ENCODE measurements at places on chromosomes 5 and 9. TPM values are rescaled to one million over a fixed set of nuclear protein-coding genes. Genes with fewer than 3 reads are reported as not detected.
A peak's percentile ranks its signal among the peaks of the same experiment; 100 is the strongest.

The GLDC gene
- 133 TPM for total RNA-seq

The SV2C gene
- 0.12 TPM for total RNA-seq

DNA sequence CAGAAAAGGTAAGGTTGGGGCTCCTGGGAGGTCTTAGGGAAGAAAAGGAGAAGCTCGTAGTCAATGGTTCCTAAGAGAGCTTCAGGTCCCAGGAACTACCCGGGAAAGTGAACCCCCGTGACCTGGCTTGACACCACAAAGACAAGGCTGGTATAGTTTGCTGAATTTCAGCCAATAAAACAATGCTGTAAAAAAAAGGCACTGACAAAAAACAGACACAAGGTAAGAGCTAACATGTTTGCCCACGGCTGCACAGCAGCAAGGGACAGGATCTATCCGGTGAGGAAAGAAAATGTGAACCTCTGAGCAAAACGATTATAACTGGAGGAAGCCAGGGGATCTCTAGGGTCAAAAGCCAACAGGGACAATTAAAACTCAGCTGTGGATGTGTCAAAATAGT is 17.1 kb downstream of the SLIT3 start:
- DNase-seq: no peak

DNA sequence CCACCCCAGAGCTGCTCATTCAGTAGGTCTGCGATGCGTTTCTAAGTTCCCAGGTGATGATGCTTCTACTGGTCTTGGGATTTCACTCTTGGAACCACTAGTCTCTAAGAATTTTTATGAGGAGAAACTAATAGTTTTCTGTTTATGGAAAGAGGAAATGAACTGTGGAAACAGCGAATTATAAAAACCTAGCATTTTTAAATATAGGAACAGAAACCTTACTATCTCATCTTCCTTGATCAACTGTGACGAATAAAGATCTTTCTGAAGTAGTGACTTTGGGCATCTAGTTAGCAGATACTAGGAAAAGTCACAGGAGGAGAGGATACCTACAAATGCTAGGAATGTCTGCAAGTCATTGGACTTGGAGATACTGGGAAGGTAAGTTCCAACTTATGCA is 376.8 kb upstream of the RFX3 start:
- no peak for DNase-seq

- no peak for DNase-seq
Observed at GRCh38 chr5:10898514-10898913, 137.5 kb upstream of the DAP start.

- no peak for DNase-seq
Observed at GRCh38 chr9:87957839-87958238, 16.5 kb downstream of the CDK20 start.

- peak; percentile 93 for DNase-seq
Observed at GRCh38 chr9:134130503-134131375, 5.1 kb upstream of the WDR5 start.

GRCh38 chr5:52727020-52727419 is 60.7 kb upstream of the ITGA1 start:
- no peak for DNase-seq

- no peak for DNase-seq
Observed at GRCh38 chr9:127929625-127929979, 975 bp downstream of the PIP5KL1 start.

GRCh38 chr5:175652741-175653663 is 4.9 kb upstream of the HRH2 start:
- DNase-seq: no peak

GRCh38 chr9:8637626-8638025 is 838.0 kb upstream of the DMAC1 start:
- DNase-seq: no peak

DNA sequence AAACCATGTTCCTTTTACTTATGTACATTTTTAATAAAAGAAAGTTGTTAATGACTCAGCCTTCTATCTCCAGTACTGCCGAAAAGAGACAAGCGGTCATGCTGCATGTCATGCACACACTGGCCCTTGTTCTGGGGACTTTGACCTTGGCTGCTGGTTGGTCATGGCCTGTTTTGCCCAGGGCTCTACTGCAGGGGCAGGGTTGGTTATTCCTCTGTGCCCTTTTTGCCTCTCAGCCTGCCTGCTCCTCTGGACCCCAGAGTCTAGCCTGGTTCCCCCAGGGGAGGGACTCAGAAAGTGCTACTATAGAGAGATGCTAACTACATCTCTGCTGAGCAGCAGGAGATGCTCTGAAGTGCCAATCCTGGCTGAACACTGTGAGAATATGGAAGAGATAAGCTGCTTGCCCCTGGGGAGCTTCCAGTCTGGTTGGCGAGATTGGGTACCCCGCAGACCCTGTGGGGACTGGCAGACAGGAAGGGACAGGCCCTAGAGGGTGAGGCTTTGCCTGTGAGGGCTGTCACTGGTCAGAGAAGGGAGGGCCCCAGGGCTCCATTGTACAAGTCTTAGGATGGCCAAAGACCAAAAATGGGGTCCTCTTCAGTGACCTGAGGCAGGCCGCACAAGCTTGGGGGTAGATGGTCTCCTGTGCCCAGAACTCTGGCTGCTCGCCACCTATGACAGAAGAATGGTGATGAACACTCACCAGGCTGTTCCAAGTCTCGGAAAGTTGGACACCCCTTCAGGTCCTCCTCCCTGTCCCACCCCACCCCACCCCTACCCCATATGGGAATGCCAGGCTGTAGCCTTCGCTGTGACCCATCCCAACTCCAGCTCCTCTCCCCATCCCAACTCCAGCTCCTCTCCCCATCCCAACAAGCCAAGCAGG is 14.3 kb downstream of the IRF1 start:
- DNase-seq: no peak

GRCh38 chr5:151737431-151737830 is 21.0 kb downstream of the ATOX1 start:
- DNase-seq: no peak

- DNase-seq: peak; percentile 49
Observed at GRCh38 chr5:91382530-91383026, 539 bp downstream of the ARRDC3 start.

- no peak for DNase-seq
Observed at GRCh38 chr9:31166516-31166915, 1217.9 kb upstream of the ACO1 start.

All from GM23338 (cell line).